Activated CD4-positive, CD25-positive, alpha-beta regulatory T cell treated with anti-CD3 and anti-CD28 coated beads, Interleukin-2, amount 50 U/mL, for 16 hours (primary cell): ENCODE measurements at places on chromosomes 7 and 10.
A peak's percentile ranks its signal among the peaks of the same experiment; 100 is the strongest.

DNA sequence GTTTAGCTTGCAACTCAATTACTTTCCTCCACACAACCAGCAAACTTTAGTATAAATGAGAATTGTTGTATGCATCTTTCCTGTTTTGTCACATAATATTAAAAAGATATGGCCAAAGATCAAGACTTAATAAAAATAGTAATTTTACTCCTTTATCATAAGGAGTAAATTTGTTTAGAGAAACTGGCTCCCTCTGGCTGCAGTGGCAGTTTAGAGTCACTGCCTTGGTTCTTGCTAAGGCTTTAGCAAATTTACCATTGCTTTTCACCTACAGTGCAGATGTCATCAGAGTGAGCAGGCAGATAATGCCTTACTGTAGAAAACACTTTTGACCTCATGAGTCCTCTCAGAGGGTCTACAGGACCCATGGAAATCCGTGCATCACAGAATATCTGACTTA is 2.6 kb downstream of the PRPF18 start:
- no peak for DNase-seq

DNA sequence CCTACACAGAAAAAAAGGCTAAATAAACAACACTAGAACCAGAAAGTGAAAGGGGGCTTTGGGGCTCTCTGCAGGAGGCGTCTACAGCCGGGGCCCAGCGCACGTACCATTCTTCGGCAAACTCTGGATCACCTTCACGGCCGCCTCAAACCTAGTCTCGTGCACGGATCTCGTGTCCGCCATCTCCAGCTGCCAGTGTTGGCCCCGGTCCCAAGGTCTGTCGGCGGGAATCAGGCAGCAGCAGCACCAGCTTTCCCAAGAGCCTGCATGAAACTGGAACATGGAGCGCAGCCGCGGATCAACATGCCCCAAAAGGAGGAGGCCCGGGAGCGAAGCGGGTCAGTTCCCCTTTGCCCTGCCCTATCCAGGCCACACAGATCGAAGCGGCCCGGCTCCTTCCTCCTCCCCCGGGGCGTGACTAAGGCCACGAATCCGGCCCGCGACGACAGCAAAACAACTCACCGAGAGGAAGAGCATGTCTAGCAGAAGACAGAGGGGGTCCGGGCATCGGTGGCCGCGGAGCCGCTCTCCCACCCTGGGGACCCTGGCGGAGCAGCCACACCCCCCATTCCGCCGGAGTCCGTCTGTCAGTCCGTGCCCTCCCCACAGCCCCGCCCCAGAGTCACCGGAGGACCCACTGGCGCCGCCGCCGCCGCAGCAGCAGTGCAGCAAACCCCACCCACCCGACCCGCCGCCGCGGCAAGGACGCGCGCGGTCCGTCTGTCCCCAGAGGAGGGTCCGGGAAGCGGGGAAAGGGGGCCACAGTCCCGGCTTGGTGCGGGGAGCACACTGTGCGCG is at the start of gene ACBD5:
ACBD5 (minus strand) TSS at position 586 of the 798 bp plus-strand sequence; CDS start at position 477, 109 bp downstream.
- peak; percentile 55 for DNase-seq

DNA sequence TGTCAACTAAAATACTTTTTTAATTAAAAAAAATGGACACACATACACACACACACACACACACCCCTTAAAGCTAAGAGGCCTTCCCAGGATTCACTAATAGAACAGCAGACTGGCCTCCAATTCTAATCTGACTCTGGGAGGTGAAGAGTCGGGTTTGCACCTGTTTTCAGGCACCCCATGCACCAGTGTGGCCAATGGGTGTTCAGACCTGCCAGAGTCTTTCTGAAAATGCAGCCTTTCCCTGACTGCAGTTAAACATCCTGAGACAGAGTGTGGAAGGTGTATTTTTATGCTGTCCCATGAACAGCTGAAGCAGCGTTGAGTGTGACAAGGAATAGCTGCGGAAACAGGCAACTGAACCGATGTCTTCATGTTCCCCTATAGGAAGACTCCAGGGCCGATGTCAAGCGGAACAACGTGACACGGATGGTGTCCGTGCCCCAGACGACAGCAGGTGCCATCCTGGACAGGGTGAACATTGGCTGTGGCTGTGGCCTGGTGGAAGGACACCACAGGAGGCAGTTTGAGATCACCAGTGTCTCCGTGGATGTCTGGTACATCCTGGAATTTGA is 74.6 kb upstream of the LYZL2 start:
- no peak for DNase-seq

DNA sequence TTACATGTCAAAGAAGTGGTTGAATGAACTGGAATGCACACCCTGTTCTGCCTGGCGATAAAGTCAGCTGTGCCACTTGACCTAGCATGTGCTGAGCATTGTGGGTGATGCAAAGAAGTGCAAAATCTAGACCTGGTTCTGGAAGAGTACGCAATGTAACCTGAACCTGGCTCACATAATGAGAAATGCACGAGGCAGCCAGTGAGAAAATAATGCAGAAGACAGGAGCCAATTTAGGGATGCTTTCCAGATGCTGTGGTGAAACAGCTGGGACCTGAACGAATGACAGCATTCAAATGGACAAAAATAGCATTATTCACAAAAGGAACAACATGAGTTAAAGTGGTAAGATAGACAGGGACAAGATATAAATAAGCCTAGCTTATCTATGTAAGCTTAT is 402.6 kb downstream of the SORCS1 start:
- DNase-seq = no peak

- no peak for DNase-seq
Observed at GRCh38 chr10:33493978-33494377, 159.5 kb upstream of the NRP1 start.

GRCh38 chr7:74672343-74672915 is 14.9 kb downstream of the GTF2I start:
- no peak for DNase-seq

DNA sequence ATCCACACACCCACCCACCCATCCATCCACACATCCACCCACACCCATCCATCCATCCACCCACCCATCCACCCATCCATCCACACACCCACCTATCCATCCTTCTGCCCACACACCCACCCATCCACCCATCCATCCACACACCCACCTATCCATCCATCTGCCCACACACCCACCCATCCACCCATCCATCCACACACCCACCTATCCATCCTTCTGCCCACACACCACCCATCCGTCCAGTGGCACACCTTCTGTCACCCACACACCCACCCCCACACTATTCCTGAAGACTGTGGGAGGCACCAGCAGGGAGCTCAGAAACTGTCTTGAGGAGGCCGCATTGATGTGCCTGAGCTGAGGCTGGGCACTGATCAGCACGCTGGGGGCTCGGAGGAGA is 9.1 kb downstream of the TECPR1 start:
- DNase-seq = no peak

- no peak for DNase-seq
Observed at GRCh38 chr7:91492317-91492716, 228.1 kb downstream of the FZD1 start.

GRCh38 chr10:15293862-15294842 is 76.9 kb downstream of the FAM171A1 start:
- no peak for DNase-seq

GRCh38 chr10:107056182-107056581 is 108.3 kb downstream of the SORCS1 start:
- no peak for DNase-seq

DNA sequence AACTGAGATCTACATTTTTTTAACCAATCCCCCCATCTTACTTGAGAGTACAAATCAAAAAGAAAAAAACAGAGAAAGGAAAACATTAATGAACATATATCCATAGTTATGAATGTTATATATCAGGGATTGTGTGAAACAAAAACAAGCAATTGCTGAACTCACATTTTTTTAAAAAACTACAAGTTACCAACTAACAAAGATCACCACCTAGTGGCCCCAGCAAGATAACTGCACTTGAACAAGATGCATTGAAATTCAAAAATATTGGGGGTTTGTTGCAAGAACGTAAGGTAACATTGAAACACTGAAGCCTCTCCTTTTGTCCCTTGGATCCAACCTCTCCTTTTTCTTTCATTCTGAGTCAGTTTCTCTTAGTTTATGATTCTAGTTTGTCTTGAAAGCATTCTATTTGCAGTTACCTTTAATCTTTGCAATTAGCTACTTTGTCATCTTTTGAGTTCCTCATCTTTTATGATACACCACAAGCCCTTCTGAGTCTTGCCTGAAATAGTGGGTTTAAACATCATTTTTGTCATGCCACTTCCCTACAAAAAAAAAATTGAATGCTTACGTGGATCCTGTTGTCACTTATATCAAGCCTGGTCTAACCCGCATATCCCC is 87.3 kb upstream of the TES start:
- DNase-seq = no peak

- no peak for DNase-seq
Observed at GRCh38 chr10:110368002-110368401, 63.3 kb upstream of the SMNDC1 start.

- DNase-seq = no peak
Observed at GRCh38 chr10:114367351-114368056, 36.8 kb downstream of the AFAP1L2 start.

- DNase-seq = no peak
Observed at GRCh38 chr10:45444976-45445898, 71.2 kb downstream of the ALOX5 start.

GRCh38 chr7:37947941-37948210 is 27.4 kb downstream of the EPDR1 start:
- DNase-seq = no peak

DNA sequence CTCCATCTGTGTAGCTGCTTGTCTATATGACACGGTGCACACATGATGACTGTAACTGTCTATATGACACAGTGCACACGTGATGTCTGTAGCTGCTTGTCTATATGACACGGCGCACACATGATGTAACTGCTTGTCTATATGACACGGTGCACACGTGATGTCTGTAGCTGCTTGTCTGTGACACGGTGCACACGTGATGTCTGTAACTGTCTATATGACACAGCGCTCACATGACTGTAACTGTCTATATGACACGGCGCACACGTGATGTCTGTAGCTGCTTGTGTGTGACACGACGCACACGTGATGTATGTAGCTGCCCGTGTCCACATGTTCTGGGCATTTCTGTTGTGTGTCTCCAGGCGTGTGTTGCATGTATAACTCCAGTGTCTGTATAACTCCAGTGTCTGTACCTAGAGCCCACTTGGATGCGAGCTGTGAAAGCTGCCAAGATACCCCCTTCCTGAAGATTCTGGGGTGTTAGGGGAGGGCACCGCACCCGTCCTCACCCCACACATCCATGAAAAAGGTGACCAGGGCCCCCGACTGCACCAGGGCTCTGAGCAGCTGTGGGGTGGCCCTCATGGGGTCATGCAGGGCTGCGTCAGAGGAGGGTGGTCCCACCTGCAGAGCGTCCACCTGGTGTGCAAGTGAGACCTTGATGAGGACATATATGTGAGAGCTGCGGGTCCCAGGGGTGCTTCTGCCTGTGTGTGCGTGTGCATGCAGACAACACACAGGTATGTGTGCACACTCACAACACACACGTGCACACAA is 137.9 kb downstream of the ELFN1 start:
- no peak for DNase-seq

GRCh38 chr7:91596287-91596686 is 284.2 kb downstream of the MTERF1 start:
- no peak for DNase-seq

DNA sequence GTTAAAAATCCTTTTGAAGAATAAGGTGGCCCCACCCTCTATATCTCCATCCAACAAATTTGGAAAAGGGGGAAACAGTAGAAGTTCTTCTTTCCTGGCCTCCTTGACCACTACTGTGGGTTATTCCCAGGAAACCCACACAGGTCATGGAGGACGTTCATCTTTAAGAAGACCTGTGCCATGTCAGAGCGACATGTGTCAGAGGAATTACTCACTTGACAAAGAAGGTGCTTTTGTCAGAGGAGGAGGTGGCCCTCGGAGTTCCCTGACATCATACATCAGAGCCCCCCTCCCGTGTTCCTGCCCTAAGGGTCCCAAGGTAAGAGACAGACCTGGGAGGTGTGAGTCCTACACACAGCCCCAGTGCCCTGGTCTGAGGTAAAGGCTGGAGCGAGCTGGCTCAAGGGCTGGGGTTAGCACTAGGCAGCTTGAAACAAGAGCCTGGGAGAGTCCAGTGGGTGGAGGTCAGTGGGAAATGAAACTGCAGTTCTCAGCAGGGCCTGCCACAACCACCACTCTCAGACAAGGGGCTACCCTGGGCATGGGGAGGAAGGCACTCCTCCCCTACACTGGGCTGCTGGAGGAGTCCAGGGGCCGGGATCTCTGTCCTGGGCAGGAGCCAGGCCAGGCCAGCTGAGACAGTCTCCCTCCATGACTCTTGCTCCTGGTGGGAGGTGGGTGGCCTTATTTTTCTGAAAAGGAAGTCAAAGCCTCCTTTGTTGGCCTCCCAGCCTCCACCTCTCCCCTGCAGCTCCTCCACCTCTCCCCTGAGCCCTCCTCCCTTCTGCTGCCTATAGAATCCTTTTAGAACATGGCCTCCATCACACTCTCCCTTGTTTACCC is 21.8 kb upstream of the ZMIZ1 start:
- DNase-seq = no peak

DNA sequence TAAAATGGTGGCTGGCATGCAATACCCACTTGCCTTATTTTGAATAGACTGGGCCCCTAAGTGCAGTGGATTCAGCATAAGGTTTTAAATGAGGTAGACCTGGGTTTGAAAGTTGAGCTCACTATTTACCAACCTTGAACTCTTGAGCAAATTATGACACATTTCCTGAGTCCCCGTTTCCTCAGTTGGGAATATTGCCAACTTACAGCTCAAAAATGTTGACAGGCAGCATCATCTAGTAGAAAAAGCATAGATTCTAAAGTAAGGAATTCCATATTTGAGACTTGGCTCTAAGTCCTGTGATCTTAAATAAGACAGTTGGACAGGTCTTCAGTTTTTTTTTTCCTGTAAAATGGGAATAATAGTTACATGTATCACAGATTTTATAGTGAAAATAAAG is 305.5 kb downstream of the ACTR3B start:
- no peak for DNase-seq

- DNase-seq = no peak
Observed at GRCh38 chr10:52316001-52316400, 1.9 kb downstream of the DKK1 start.

- no peak for DNase-seq
Observed at GRCh38 chr7:136652635-136653370, 215.6 kb upstream of the CHRM2 start.

DNA sequence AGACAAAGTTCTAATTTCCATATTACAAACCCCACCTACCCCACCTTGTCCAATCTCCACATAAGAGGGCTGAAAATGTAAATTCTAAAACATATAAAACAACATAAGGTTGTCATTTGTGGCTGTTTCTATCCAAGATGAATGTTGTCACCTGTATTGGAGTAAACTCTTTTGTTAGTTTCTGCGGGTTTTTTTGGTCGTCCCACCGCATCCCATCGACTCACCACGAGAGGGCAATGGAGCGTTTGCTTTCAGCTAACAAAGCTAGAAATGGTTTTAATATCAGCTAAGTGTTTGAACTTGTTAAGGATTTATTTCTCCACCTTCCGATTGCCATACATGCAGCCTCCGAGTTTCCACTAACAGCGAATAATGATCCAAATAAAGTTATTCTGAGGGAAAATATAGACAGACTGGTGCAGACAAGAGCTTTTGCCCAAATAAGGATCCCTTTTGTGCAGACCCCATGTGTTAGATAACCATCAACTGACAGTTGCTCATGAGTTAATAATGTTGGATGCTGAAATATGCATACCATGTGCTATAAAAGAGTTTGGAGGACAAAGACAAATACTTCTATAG is 137.2 kb downstream of the ARID5B start:
- peak; percentile 63 for DNase-seq
